Activated gamma-delta T cell treated with Interleukin-2 at 50 U/mL for 16 hours (primary cell): ENCODE measurements at places on chromosomes 7 and 10.

GRCh38 chr10:35641676-35642034 is 441 bp downstream of the FZD8 start:
- no peak for DNase-seq

DNA sequence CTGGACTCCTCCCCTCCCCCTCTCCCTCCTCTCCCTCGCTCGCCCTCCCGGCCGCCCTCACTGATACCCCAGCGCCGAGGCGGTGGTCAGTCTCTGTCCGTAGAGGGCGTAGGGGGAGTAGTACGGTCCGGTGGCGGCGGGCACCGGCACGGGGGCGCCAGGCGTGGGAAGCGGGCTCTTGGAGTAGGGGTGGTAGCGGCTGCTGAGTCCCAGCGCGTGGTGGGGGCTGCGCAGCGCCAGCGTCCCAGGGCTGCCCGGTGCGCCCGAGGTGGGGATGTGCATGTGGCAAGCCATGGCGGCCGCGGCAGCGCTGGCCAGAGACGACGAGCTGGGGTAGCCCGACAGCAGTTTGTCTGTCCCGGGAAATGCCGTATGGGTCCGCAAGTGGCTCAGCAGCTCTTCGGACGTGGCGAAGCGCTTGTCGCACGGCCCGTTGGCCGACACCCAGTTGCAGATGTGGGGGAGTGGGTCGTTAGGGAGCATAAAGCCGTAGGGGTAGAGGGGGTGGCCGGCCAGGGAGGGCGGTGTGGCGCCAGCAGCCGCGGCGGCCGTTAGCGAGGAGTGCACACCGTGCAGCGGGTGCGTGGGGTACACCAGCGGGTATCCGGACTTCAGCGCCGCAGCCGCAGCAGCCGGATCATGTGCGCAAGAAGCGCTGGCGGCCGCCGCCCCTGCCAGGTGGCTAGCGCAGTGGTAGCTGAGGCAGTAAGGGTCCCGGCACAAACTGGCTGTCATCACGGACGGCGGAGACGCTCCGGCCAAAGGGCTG is 2.7 kb downstream of the ZNF503 start:
- no peak for DNase-seq

- DNase-seq = no peak
Observed at GRCh38 chr10:31064348-31064747, 32.7 kb upstream of the ZNF438 start.

DNA sequence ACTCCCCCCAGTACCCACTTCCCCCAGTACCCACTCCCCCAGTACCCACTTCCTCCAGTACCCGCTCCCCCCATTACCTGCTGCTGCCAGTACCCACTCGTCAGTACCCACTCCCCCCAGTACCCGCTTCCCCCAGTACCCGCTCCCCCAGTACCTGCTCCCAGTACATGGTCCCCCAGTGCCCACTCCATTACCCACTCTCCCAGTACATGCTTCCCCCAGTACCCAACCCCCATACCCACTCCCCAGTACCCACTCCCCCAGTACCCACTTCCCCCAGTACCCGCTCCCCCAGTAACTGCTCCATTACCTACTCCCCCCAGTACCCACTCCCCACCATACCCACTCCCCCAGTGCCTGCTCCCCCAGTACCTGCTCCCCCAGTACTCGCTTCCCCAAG is 550.6 kb downstream of the DNAJB6 start:
- DNase-seq = no peak

GRCh38 chr7:71731740-71732139 is 599.8 kb downstream of the GALNT17 start:
- DNase-seq = no peak

DNA sequence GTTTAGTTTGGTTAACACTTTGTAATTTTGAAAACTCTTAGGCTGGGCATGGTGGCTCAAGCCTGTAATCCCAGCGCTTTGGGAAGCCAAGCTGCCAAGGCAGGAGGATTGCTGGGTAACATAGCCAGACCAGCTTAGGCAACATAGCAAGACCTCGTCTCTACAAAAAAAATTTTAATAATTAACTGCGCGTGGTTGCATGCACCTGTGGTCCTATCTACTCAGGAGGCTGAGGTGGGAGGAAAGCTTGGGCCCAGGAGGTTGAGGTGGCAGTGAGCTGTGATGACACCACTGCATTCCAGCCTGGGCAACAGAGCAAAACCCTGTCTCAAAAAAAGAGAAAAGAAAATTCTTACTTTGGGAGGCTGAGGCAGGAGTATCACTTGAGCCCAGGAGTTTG is 18.2 kb downstream of the MYOZ1 start:
- no peak for DNase-seq

- no peak for DNase-seq
Observed at GRCh38 chr10:31073996-31074721, 42.5 kb upstream of the ZNF438 start.

GRCh38 chr7:35802102-35802466 is 1.2 kb downstream of the SEPTIN7 start:
- DNase-seq = no peak

- no peak for DNase-seq
Observed at GRCh38 chr10:32060347-32060746, 4.1 kb upstream of the KIF5B start.

DNA sequence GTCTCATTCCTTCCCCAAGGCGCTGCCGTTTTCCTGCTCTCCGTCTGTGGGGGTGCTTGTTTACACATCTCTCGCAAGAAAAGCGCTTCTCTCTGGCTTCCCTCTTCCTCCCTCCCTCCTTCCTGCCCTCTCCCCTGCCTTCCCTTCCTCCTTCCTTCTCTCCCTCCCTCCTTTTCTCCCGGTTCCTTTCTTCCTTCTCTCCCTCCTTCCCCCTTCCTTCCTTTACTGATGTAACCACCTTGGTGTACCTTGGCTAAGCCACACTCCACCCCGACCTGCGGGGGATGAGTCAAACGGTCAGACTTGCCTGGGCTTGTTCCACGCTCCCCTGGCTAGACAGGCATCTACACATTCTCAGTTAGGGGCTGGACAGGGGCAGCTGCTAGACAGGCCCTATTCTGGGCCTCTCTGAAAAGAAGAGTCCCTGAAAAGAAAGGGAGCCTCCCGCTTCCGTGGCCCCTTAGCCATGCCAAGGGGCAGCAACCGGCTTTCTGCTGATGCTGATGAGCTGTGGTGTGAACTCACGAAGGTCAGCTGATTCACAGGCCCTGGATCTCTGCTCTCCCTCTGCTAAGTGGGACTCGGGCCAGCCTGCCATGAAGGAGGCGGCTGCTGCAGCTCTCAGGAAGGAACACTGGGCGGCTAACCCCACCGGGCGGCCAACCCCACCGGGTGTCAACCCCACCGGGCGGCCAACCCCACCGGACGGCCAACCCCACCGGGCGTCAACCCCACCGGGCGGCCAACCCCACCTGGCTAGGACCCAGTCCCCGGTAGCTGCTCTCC is 216.8 kb downstream of the TCERG1L start:
- DNase-seq = no peak

- DNase-seq = no peak
Observed at GRCh38 chr7:134422008-134422407, 36.9 kb downstream of the AKR1B1 start.

DNA sequence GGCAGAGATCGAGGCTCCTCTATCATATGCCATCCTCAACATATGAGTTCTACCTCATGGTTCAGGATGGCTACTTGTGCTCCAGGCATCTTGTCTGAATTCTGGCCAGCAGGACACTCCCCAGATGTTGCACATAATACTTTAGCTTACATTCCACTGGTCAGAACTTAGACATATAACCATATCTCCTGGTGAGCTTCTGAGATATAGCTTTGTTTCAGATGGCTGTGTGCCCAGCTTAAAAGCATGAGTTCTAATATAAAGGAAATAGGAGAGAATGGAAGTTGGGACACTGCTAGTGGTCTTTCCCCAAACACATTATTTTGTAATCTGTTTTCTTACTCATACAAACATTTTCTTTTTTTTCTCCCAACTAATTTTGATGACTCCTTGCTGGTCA is 50.8 kb upstream of the IFRD1 start:
- no peak for DNase-seq

DNA sequence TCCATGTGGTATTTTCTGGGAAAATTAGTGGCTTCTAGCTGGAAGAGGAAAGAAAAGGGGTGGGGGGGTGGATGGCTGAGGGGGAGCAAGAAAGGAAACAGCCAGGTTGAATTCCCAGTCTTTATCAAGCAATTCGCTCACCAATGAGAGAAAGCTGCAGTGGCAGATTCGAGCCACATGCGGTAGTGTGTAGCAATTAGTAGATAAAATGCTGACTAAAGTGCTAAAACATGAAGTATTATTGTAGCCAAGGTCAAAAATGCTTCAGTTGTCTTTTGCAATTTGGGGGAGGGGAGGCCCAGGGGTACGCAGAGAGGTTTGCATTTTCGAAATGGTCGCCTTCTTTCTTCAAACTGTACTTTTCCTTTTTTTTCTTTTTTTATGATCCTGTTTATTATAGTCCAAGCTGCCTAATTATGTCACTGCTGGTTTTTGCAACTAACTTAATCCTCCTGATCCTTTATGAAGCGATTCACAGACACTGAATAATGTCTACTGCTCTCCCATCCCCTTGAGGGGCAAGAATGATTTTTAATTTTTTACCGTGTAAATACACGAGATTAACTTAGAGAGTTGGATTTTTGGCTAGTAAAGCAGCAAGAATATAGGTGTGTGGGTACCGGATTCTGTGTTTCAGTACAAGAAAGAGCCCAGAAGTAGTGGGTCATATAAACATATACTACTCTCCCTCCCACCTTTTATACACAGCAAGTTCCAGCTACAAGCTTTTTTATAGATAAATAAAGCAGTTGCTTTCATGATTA is 3.6 kb upstream of the ARID5B start:
- DNase-seq = no peak

DNA sequence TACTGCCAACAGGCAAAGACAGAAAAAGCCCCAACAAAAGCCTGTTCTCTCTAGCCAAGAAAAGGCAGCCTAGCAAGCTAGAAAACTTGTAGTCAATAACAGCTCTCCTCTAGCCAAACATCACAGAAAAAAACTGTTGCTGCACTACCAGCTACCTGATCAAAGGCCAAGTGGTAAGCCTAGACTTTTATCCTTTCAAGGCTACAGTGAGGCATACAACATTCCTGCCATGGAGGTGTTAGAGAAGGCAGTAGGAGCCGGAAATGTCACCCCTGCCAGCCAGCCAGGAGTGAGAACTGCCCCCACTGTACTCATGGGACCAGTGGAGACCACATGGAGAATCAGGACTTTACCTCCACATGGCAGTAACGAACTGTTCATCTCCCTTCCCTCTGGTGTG is 31.2 kb downstream of the CCDC126 start:
- no peak for DNase-seq

DNA sequence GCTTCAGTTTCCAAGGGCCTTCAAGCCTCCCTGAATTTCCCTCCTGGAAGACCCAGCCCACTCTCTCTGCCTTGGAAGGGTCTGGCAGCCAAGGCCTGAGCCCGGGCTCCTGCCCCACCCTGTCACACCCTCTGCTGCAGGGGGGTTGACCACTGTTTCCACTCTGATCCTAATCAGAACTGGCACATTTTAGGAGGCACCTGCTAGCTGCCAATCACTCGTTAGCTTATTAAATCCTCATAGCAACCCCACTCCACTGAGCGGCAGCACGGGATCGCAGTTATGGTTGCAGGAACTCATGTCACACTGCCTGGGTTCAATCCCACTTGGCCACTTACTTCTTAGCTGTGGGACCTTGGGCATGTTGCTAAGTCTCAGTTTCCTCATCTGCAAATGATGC is 12.9 kb downstream of the HSPB1 start:
- DNase-seq = no peak

GRCh38 chr7:129719980-129720732 is 108.6 kb downstream of the NRF1 start:
- DNase-seq = no peak

- DNase-seq = no peak
Observed at GRCh38 chr10:113433711-113434110, 119.1 kb upstream of the HABP2 start.

DNA sequence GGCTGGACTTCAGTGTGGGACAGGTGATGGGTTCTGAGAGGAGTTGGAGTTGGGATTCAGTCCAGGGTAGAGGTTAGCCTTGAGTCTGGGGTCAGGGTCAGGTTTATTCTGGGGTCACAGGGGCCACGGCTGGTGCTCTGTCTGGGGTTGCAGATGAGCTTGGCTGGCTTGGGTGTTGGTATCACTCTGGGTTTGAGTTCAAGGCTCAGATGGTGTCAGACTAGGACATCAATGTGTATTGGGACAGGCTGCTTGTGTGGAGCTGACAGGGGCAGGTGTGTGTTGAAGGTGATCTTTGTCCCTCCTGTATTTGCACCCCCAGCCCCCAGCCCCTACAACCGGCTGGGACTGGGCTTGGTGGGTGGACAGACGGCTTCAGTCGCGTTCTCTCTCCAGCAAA is 26.8 kb downstream of the TMEM270 start:
- no peak for DNase-seq

- DNase-seq = no peak
Observed at GRCh38 chr10:21499701-21500577, 25.5 kb downstream of the SKIDA1 start.

GRCh38 chr7:28224172-28224571 is 43.6 kb upstream of the JAZF1 start:
- no peak for DNase-seq

DNA sequence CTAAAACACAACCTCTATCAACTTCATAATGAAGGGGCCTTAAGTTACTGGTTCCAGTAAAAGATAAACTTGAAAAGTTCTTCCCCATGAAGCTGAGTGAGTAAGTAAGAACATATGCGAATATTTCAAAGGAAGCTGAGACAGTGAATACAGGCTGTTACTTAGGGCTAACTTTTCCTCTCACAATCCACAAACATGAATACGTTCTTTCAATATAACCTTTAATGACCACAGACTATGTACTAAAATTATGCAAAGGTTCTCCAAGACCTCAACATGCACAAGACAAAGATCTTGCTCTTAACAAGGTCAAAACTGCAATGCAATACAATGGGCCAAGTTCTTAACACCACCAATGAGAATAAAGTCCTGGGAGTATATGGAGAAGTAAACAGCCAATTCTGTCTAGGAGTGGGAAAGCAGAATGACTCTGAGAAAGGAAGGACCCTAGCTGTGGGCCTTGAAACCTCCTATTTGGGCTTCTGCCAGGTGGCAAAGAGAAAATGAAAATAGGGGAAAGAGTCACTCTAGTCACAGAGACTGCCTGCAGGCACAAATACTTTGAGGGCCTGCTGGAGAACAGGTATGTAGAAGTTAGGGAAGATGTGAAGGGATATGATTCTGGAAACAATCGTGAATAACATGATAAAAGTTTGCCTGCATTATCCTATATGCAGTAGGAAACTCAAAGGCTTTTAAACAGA is 43.7 kb downstream of the OSBPL3 start:
- DNase-seq = no peak

GRCh38 chr7:1531263-1531978 is 919 bp downstream of the MAFK start:
- peak; percentile 41 for DNase-seq

- no peak for DNase-seq
Observed at GRCh38 chr7:128076796-128077271, 45.6 kb upstream of the LRRC4 start.

DNA sequence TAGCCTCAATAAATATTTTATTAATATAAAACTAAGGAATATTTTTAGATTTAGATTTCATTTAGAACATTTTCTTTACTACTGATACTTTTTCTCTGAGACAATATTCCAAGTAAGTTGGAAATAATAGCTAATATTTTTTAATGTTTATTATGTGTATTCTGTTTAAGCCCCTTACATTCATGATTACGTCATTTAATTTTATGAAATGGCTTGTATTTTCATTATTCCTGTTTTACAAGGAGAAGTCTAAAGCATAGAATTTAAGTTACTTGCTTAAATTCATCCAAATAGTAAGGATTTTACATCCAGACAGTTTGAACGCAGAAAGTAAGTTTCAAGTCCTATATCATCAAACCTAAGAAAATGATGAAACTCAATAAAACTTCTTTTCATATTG is 6.1 kb downstream of the DGKB start:
- DNase-seq = no peak

- DNase-seq = no peak
Observed at GRCh38 chr10:19817231-19817933, 1.1 kb downstream of the PLXDC2 start.

GRCh38 chr7:84510505-84510904 is 315.9 kb upstream of the SEMA3A start:
- no peak for DNase-seq
